ENCODE measurements at places on chromosomes 2 and 18.

DNA sequence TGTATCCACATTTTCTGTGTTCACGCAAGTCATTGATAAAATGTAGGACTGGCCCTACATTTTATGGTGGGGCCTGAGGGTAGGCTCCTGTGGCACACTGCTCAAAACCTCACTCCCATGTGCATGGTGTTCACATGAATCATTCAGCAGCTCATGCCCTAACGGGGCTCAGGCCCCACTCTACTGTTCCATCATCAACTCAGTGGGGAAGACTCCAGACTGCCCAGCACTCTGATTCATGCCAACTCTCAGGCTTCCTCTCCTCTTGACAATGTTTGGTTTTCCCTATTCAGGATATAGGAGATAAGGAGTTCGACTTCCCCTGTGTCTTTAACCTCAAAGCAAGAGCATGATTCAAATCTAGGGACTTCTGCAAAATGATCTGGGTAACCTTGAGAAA, 92.0 kb upstream of the BOD1L2 start:
- no peak for DNase-seq

DNA sequence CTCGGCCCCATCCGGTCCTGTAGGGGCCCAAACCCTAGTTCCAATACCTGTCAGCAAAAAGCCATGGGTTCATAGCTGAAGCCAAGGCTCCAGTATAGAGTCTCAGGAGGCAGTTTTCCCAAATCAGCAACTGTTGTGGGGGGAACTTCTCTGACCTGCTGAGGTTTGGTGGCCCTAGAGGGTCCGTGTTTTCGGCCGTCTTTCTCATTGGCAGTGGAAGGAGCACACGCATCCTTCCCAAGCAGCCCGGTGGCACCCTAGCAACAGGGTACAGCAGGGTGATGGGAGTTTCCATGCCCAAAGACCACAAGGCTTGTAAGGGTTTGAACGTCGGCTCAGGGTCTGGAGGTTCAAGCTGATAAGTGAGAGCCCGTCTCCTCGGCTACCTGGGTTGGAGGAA, 6.6 kb downstream of the FOSL2 start:
- no peak for DNase-seq

GRCh38 chr2:170493426-170494097, 221.6 kb upstream of the SP5 start:
- DNase-seq = no peak

- no peak for DNase-seq
Observed at GRCh38 chr18:48641981-48642380, 103.2 kb downstream of the CTIF start.

DNA sequence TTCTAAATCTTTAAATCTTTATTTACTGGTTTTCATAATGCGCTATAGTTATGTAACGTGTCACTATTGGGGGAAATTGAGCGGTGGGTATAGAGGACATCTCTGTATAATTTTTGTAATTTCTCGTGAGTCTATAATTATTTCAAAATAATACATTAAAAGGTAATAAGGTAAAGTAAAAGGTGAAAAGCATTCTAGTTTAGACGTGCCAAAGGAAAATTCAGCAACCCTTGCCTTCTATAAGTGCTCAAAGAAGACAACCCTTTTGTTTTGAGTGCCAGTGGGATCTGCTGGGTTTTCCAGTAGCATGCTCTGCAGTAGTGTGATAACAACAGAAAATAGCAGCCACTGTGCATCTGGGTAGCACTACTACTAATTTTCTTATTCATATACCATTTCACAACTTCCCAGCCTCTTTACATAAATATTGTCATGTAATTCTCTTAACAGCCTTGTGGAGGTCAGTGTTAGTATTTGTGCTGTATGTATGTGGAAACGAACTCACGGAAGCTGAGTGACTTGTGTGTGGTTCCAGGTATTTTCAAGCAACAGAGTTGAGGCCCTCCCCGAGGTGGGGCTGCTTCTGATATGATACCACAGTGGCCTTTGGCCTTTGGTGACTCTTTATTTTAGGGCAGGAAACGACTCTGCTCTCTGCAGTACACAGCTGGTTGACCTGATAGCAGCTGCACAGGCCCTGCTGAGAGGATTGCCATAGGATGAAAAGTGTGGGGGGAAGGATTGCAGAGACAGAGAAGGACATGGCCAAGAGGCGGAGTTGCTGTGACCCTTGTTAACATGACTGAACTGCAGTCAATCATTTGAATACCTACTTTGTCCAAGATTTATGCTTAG, 104.5 kb downstream of the TDRD15 start:
- no peak for DNase-seq

GRCh38 chr2:213980883-213981282, 430.0 kb upstream of the VWC2L start:
- no peak for DNase-seq

GRCh38 chr2:218882866-218883366, 2.3 kb downstream of the WNT10A start:
- DNase-seq = no peak

DNA sequence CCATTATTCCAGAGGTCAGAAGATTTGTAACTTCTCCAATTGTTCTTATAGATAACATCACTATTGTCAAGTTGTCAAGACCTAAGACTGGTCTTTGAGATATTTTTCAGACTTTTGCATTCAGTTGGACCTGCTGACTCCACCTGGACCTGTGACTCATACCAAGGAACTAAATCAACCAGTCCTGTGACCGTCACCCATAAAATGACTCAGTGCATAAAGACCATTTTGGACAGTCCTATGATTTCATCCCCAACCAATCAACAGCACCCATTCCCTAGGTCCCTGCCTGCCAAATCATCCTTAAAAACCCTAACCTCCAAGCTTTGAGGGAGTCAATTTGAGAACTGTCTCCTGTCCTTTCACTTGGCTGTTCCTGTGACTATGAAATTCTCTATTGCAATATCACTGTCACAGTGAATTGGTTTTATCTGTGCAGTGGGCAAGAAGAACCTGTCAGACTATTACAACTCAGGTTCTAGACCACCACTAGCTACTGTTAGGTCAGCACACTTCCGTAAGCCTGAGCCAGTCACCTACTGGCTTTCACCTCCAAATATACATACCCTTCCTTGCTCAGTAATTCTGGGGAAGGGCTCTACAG, 17.1 kb downstream of the DPP4 start:
- DNase-seq = no peak
